ENCODE measurements at places on chromosomes 1 and 21.

DNA sequence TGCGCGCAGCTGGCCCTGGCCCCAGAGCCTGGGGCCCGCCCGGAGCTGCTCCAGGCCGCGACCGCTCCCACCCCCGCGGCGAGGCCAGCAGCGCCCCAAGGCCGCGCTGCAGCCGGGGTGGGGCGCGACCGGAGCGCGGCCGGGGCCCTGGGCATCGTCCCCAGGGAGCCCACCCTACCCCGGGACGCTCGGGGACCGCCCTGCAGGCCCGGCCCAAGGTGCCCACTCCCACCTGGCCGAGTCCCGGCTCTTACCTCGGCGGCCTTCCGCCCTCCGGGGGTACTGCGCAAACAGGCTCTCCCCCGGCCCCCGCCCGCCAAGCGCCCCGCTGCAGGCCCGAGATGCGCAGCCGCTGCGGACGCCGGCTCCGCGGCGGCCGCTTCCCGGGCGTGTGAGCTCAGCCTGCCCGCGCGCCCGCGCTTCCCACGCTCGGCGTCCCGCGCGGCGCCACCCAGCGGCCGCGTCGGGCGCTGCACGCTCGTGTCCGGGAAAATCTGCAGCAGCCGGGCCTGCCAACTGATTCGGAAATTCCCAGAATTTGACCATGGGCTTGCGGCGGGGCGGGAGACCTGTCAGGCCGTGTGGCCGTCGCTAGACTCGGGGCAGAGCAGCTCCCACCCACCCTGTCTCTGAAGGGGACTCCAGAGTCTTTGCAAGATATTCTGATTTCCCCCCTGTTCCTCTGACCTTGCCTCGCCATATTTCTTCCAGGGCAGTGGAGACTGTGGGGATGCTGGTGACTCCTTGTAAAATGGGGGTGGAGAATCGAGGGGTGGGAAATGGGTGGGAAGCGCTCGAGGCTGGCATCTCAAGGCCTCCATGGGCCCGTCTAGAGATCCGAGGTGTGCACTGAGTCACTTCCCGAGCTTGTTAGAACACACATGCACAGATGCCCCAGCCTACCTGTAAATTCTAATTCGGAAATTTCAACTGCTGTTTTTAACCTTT lies 41.9 kb downstream of the CD34 start:
- DNase-seq = peak; percentile 85

DNA sequence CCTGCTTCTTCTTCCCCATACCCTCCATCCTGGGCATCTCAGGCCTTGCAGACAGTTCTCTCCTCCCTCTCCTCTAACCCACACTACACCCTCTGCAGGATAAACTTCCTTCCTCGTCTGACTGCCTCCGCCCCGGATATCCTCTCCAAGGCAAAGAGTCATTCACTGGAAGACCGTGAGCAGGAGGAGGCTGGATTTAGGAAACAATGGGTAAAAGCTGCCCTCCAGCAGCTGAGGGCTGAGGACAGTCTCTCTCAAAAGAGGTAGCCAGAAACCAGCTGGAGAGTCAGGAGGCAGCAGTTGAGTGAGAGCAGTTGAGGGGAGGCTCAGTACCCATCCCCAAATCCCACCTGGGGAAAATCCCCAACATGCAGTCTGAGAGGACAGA lies 1.4 kb downstream of the CSRP1 start:
- DNase-seq = no peak

DNA sequence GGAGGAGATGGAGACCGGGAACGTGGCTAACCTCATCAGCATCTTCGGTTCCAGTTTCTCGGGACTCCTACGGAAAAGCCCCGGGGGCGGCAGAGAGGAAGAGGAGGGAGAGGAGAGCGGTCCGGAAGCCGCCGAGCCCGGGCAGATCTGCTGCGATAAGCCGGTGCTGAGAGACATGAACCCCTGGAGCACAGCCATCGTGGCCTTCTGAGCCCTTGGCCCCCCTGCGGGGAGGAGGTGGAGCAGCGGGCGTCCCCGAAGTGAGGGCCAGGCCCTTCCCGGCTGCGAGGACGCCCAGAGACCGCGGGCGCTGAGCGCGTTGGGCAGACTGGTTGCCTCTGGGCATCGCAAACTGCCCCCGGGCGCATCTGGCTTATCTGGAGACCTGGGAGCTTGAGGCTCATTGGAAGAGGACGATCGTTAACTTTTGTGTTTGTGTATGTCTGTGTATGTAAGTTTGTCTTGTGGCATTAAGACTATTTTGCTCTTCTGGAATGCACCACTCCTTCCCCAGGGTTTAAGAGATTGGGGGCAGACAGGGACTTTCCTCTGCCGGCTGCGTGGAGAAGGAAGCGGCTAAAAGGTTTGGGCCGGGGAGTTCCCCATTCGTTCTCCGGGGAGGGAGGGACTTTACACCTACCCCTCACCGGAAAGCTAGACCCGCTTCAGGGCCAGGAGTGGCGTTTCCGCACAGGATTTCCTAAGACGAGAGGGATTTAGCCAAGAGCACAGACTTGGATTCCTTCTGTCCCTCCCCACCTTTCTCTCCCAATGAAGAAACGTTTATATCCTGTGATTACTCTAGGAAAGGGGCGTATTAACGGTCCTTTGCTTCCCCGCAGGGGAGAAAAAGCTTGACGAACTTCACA lies 1.4 kb downstream of the IER5 start:
- DNase-seq = peak; percentile 60

- DNase-seq = no peak
Observed at GRCh38 chr1:27564710-27565649, 39.0 kb downstream of the AHDC1 start.

GRCh38 chr1:101484689-101485338 lies 248.0 kb downstream of the S1PR1 start:
- peak; percentile 88 for DNase-seq

DNA sequence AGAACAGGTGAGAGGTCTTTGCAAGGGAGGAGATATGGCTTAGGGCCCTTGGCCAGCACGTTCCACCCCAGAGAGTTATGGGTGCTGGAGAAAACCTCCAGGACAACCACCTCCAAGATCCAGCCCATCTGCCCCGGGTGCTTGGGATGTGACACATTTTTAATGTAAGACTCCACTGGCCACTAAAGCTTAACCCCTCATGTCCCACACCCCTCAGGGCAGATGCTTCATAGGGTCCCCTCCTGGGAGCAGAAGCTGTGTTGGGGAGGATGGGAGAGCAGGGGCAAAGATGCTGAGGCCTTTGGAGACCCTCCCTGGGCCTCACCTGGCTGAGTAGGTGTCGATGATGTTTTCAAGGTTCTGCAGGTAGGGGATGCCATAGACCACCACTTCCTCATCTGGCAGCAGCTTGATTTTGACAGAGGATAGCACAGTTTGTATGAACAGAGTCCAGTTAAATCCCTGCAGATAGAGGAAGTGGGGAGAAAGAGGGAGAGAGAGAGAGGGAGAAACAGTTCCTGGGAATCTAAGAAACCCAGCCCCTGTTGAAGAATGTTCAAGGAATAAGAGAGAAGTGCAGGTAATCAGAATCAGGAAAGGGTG lies 11.9 kb downstream of the PRXL2B start:
- DNase-seq = no peak

DNA sequence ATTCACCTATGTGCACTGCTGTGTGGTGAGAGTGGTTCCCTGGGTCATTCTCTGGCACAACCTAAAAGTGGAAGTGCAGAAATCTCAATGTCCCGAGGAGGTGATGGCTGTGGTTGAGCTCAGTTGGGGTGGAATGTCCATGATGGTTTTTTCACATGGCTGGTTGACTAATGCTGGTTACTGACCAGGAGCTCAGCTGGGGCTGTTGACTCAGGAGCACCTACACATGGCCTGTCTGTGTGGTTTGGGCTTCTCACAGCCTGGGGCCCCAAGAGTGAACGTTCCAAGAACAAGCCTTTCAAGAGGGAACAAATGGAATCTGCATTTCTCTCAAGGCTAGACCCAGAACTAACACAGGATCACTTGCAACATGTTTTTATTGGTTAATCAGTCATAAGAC lies 6.4 kb upstream of the KANK4 start:
- no peak for DNase-seq

DNA sequence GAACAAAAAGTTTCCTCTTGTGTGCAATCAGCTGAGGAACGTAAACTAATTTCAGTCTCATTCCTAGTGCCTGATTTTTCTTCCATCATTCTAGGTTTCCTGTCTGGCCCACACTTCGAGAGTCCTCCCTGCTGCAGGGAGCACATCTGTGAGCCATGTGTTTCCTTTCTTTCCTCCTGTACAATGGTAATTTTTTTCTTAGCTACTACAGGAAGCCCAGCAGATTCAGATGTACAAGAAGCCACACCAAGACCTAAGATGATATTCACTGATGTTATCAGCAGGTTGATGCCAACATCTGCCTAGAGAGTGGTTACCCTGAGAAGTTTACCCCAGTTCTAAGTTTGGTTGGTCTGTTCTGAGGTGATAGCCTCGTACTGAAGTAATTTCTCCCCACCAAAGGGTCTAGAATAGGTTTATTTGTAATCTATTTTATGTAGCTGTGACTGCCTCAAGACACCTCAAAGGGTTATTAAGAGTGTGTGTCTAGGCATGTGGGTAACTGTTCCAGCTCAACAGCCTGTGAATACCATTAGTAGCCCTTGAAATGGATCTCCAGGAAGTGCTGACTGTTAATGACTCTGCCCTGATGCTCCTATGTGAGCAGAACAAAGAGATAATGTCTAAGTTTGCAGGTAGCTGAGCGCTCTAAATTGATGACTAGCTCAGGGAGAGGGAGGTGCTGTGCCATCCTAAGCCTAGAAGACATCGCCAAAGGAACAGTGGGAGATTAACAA lies 31.7 kb upstream of the CLDN14 start:
- DNase-seq = no peak

- no peak for DNase-seq
Observed at GRCh38 chr1:3516911-3517675, 62.6 kb downstream of the ARHGEF16 start.

DNA sequence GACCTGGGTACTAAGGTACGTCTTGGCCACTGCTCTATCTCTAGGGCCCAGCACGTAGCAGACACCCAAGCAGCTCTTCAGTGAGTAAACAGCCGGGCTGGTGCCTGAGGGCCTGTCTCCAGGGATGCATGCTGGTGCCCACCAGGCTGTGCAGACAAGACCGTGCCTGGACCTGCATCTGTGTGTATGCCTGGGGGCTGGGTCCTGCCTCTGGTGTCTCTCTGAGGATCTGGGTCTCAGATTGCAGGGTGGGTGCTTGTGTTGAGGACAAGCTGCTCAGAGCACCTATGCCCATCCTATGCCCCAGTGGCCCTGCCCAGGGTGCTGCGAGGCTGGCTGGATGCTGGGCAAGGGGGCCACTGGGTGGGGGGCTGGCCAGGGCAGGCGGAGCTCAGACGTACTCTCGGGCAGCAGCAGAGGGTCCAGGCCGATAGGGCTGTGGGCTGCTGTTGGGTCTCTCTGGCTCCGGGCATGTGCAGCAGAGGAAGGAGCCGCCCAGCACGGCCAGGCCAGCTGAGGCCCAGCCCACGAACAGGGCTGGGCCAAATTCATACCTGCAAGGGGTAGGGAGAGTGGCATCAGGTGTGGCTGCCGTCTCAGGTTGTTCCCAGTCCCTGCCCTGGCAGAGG lies 4.4 kb downstream of the CLDN19 start:
- no peak for DNase-seq

GRCh38 chr1:109935451-109935900 lies 24.8 kb downstream of the CSF1 start:
- DNase-seq = no peak

DNA sequence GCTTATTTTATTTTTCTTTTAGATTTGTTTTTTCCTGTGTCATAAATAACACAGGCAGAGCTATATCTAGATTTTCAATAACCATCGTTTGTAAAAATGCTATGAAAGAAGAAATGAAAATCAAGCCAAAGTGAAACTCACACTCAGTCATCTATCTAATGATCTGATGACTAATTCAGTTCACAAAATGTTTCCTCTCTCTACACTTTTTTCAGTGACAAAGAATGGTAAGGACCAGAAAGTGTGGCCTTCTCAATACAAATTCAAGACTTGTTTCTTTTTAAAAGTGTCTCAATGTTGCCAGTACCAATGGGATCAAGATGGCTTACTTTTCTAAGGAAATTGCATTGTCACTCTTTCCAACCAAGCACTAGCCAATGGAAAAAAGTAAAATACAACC lies 282.8 kb upstream of the PKN2 start:
- no peak for DNase-seq

DNA sequence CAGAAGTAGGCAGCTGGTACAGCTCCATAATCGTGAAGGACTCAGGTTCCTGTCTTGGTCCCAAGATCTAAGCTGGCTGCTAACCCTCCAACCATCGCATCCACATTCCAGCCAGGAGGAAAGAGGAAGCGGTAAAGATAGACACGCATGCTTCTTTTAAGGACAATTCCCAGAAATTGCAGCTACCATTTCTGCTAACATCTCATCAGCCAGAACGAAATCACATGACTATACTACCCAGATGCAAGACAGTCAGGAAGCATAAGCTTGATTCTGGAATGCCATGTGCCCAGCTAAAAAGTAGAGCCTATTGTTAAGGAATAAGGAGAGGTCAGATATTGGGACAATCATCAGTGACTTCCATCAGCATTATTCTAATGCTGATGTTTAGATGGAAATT lies 110.4 kb downstream of the EPHB2 start:
- no peak for DNase-seq

DNA sequence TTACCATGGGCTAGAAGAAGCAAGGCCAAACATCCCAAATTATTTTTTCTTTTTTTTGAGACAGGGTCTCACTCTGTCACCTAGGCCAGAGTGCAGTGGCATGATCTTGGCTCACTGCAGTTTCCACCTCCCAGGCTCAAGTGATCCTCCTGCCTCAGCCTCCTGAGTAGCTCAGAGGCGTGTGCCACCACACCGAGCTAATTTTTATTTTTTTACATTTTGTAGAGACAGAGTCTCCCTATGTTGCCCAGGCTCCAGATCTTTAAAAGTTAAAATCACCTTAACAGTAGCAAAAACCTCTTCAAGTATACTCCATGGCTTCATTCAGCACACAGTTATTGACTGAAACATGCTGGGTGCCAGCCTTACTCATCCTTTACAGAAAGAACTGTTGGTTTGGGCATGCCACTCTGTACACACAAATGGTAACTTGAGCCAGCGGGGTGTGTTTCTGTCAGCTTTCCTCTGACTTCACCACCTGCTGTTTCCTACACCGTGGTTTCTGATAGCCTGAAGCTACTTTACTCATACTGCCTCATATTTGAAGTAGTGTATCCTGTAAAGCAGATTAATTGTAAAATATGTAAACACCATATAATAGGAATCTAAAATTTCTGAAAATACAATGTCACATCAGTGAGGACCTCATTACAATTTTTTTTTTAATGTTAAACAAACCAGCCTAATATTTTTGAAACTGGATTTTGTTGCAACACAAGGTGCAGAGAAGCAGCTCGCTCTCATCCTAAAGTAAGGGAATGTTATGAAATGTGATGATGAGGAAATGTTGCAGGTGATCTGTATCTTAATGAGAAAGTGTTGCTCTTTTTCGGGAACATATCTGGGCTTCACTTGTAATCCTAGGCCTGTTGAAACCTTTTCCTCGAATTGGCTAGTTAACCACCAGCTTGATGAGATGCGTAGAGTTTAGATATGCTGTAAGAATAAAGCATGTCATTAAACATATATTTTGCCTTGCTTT lies 113.9 kb downstream of the ATP5PO start:
- DNase-seq = no peak

DNA sequence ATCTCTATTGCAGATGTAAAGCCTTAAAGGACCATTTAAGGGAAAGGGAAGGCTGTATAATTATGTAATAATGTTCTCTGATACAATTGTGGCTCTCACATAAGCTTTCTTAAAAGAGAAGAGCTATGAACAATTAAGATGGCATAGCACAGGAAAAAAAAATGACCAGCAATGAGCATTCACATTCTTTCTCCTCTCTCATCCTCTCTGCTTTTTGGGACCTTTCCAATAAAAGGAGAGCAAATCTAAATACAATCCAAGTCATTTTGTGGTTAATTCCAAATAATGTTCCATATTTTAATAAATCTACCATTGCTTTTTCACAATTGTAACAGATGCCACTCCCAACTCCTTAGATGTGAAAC lies 23.5 kb downstream of the SMYD3 start:
- no peak for DNase-seq

- DNase-seq = no peak
Observed at GRCh38 chr1:218156595-218156994, 128.5 kb upstream of the RRP15 start.

Measured in right lung (tissue), 10 donors.